ENCODE measurements at places on chromosomes 4 and X.

DNA sequence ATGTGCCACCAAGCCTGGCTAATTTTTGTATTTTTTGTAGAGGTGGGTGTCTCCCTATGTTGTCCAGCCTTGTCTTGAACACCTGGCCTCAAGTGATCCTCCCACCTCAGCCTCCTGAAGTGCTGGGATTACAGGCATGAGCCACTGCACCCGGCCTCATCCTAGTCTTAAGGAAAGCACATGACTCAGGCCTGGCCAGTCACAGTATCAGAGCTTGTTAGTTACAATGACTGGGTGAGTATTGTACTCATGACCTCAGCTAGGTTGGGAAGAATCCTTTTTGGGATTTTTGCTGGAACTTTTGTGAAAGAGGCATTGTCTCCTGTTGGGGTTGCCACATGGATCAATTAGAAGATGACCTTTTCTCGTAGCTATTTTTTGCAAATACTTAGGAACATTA lies 292.8 kb downstream of the RAPGEF2 start:
- DNase-seq, result no peak

- peak; percentile 58 for DNase-seq
Measured at GRCh38 chr4:52376132-52376704, 282.9 kb downstream of the USP46 start.

DNA sequence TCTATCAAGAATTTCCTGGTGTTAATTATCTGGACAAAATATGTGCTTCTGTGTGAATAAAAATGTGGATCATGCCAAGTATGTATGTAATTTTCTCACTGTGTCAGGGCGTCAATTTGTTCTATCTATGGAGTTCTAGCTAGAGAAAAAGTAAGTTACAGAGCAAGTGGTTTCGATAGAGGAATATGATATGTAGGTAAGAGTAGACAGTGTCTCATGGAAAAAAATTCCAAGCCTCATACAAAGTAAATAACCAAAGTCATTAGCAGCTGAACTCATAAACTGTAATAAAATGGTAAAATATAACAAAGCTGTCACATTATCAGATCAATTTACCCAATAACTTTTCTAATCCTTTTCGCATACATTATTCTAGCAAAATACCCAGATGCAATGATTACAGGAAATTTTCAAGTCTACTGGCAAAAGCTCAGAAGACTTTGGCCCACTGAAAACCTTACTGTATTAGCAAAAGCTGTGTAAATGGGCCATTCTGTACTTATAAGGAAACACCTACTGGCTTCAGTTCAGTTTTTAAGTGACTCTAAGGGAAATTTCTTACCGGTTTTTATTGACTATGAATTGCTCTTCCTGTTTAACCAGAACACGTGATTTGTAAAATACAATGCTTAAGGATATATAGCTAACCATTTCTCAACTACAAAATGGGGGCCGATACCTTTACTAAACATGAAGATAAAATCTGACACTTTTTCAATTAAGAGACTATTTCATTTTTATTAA lies 121.0 kb upstream of the ARSJ start:
- DNase-seq, result no peak

DNA sequence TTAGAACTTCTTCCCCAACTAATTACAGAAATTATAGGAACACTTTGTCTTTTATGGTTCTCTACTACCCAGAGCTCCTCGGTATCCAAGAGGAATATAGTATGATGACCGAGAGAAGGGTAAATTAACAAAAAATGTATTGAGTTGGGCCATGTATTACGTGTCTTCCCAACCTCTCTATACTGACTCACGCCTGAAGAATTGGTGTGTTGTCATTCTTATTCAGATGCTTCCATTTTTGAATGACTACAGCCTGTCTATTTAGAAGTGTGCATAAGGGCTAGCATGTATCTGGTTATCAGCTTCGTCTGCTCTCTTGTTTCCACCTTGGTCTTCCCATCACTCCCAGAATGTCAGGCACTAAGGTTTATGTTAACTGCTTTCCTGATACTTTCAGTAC lies 24.5 kb upstream of the SCD5 start:
- DNase-seq, result no peak

GRCh38 chr4:101555341-101555880 lies 208.1 kb upstream of the PPP3CA start:
- no peak for DNase-seq

- DNase-seq, result no peak
Measured at GRCh38 chrX:1477801-1478458, 25.2 kb upstream of the ASMTL start.

- DNase-seq, result peak; percentile 31
Measured at GRCh38 chr4:133146574-133147241, 2.4 kb upstream of the PCDH10 start.

DNA sequence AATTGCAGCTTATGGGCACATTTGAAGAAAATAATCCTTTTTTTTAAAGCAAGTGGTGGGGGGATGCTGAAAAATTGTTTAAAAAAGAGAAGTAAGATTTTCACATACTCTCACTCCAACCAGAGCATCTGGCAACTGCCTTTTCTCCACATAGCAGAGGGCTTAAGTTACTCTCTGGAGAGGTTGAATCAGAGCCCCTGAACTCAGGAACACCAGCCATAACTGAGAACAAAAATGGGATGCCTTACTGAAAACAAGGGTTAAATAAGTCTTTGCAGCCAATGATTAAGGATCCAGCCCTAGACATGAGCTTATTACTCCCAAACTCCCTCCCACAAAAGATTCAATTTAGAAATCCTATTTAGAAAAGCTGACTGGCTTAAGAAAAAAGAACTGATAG lies 27.5 kb downstream of the CASK start:
- DNase-seq, result no peak

GRCh38 chr4:133775881-133776280 lies 425.7 kb downstream of the PABPC4L start:
- no peak for DNase-seq

- no peak for DNase-seq
Measured at GRCh38 chr4:94690851-94691254, 66.9 kb upstream of the BMPR1B start.

GRCh38 chr4:182715548-182715947 lies 201.6 kb downstream of the DCTD start:
- no peak for DNase-seq

- peak; percentile 62 for DNase-seq
Measured at GRCh38 chr4:90419124-90419711, 292.0 kb downstream of the CCSER1 start.

DNA sequence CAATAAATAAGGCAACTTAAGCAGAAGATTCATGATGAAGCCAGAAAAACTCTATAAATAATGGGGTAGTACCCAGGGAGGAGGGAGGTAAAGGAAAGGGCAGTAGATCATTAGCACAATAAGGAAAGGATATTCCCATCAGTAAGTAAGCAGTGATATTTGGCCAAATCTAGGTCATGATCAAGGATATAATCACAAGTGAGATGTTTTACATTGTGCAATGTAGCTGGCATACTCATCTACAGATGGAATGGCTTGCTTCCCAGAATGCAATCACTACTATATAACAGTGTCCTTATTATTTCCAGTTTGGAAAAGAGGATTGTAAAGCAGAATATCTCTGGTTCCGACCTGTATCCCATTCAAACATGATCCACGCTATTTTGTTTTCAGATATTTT lies 483.4 kb downstream of the RPA4 start:
- DNase-seq, result peak; percentile 11

- no peak for DNase-seq
Measured at GRCh38 chr4:174425669-174426068, 96.6 kb downstream of the HPGD start.

DNA sequence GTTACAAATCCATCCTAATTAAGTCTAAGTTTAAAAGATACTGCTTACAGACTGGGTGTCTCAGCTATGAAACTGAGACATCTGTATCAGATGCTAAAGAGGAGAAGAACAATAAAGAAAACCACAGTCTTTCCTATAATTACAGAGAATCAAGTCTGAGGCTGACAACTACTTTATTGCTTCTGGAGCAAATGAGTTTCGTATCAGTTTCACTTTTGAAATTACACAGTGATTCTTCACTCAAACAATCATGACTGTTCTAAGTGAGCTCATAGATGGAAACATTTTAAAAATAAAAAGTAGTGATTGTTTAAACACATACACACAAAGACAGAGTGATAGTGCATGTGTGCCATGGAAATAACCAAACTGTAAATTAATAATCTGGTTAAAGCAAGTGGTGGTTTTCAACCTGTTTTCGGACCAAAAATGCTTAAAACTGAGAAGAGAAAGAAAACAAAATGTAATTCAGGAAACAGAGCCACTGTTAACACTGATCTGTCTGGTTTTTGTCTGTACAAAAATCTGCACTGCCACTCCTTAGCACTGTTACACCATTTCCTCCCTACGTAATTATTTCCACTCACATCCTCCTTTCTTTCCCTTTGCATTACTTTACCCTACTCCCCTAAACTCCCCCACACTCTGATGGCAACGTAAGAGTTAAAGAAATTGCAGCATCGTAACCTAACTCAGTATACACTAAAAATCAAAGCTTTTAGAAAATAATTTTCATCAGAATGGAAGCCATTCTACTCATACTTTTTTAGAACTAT lies 12.5 kb downstream of the RFC1 start:
- DNase-seq, result no peak

DNA sequence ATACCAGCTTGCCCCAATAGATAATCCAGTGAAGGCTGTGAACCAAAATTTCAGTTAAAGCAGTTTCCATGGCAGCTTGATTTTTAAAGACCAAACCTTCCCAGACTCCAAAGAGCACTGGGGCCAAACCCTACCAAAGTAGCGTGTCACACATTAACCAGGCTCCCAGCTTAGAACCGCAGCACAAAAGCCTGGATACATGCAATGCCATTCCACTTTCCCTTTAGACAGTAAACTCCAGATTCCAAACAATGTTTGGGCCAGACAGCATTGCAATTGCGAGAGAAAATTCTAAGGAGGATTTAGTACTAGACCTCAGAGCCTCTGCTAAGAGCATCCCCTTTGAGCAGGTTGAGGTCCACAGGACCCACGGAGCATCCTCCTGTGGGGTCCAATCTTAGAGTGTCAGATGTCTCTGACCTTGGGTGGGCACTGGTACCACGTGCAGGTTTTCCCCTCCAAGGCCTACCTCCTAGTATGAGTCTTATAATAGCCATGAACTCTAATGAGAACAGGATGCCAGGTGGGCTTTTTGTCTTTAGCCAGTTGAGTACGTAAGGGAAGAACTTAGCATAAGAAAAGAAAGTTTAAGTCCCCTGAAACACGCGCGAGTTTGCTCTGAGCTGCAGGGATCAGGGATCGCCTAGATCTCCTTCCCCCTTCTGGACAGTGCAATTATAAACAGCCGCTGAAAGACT lies 38.8 kb downstream of the MGARP start:
- DNase-seq, result no peak

DNA sequence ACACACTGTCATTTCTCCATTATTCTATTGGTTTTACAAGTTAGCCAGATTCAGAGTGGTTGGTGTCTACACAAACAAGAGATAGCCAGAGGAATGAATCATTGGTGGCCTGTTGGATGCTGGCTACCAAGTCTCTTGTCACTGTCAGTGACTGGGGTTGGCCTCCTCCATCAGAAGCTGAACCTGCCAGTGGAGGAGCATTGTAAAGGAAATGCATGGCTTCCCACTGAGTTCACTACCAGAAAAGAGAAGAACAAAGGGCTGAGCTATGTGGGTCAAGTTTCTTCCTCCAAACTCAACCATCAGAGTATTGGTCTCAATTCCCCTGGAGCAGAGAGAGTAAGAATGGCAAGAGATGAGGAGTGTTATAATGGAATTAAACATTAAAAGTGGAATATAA lies 26.5 kb upstream of the ANKRD50 start:
- DNase-seq, result no peak

DNA sequence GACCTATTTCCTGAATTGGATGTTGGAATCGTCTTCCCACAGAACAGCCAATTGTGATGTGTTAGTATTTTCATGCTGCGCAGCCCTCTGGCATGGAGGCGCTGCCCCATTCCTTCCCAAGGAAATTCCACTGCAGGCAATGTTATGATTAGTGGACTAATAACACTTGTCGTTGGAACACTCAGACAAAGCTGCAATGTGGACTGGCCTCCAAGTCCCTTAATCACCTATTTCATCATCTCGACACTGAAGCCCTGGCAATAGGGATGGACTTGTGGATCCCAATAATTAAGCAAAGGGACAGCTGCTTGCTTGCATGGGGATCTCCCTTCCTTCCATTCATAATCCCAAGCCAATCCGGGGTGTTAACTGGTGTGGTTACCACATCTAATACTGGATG lies 78.8 kb upstream of the PLAC1 start:
- no peak for DNase-seq

GRCh38 chr4:79685542-79685941 lies 277.5 kb upstream of the GK2 start:
- no peak for DNase-seq

DNA sequence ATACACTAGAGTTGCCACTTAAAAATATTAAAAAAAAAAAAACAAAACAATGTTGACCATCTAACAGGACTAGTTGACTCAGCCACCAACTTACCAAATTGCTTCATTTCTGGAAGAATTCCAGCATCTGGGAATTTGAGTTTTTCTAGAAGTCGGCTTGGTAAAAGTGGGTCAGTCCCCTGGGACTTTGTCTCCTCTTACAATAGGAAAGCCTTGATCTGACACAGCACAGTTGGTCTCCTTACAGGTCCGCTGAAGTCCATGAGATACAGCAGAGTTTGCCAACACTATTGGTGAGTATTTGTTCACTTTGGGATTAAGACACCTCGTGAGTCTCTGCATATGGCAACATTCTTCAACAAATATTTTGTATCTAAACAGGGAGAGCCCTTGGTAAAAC lies 18.2 kb upstream of the DDIT4L start:
- DNase-seq, result no peak

- no peak for DNase-seq
Measured at GRCh38 chr4:187826725-187827124, 168.8 kb upstream of the ZFP42 start.

- no peak for DNase-seq
Measured at GRCh38 chr4:174593701-174594100, 71.4 kb upstream of the HPGD start.

DNA sequence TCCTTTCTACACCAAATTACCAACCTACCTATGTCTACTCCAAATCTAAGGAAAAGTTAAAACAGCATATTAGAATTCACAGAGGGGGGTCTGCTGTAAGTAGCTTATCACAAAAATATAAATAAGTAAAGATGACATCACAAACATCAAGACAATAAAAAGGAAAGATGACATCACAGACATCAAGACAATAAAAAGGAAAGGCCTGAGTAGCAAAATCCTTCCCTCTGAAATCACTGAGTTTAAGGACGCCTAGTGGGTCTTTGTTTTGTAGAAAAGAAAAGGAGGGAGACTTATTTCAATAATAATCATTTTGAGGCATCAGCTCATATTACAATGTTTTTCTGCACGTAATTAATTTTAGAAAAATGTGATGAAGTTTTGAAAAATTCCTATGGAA lies 707.0 kb upstream of the GRID2 start:
- DNase-seq, result no peak

GRCh38 chr4:138234248-138234647 lies 7.9 kb downstream of the SLC7A11 start:
- no peak for DNase-seq

DNA sequence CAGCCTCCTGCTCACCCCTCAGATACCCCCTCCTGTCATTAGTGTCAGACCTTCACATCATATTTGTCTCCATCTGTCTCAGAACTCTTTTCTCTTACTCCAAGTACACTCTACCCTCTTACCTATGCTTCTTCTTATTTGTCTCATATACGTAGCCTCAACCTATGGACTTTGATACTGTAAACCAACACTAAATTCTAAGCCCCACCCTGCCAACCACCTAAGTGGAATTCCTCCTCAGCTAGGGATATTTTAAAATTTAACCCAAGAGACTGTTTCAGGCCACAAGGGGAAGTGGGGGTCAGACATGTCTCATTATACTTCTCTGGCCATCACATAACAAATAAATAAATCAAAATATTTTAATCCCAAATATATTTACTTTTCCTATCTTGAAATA lies 778.1 kb upstream of the GRID2 start:
- no peak for DNase-seq

- no peak for DNase-seq
Measured at GRCh38 chr4:182929296-182929695, 12.1 kb upstream of the DCTD start.
